ENCODE measurements at places on chromosomes 1 and 21.

DNA sequence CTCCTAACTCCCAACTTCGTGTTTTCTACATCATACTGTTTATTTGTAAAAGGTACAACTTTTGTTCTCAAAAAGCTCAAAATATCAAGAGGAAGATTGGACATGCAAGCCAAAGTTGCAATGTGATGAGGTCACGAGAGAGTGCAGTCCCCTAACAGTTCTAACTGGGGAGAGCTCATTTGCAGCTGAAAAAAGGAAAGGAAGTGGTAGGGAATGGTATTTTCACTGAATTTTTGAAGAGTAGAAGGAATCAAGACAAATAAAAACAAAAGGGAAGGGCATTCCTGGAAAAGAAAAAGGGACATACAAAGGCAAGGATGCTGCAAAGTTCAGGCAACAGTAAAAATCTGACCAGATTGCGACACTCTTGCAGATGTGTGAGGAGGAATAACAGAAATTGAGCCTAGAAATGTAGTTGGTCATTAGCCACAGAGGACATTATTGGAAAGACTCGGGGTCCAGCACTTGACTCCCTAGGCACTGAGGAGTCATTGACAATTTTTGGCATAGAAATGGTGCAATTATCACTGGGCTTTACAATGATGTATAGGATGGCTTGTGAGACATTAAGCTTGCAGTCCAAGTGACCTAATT, 67.9 kb downstream of the TBX15 start:
- no peak for DNase-seq

DNA sequence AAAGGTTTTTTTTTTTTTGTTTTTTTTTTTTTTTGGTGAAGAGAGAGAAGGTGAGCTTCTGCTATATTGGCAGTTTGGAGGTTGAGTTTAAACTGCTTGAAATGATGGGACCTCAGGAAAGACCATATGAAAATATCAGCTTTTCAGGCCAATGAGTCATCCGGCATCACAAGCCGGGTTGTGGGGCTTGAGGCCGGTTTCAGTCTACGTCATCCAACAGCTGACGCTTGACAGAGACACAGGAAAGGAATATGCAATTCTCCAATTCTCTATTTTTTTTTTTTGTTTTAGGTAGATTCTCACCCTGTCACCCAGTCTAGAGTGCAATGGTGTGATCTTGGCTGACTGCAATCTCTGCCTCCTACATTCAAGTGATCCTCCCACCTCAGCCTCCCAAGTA, 52.4 kb downstream of the KCNJ6 start:
- no peak for DNase-seq

DNA sequence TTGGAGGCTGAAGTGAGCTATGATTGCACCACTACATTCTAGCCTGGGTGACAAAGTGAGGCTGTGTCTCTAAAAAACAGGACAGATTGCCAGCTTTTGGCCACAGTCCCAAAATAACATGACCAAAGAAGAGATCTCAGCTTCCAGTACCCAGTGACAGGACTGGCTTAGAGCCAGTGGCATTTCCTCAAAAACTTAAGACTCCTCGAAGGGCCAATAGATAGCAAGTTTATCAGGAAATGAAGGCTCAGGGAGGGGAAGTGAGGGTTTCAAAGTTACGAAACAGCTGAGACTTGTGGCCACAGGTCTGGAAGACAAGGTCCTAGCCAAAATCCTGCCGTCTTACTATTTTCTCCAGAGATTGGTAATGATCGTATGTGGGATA, 6.3 kb upstream of the TMEM39B start:
- no peak for DNase-seq

DNA sequence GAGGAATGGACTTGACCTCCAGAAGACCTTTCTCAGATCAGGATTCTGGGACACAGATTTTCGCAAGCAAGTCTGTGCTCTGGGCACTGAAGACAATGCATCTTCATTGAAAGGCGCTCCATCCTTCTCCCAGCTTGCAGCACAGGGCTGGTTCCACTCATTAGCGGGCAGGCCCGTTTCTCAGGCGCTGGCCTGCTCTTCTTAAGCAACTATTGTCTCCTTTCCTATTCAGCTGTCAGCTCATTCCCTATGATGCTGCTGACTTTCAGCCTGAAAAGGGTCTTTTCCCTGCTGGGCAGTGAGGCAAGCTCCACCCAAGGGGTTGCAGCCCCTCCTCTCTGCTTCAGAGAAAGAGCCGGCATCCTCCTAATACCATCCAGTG, 91.9 kb upstream of the PLXNA2 start:
- no peak for DNase-seq

GRCh38 chr1:171221665-171222591, 26.4 kb upstream of the FMO1 start:
- no peak for DNase-seq

- no peak for DNase-seq
Measured at GRCh38 chr21:41961282-41961701, 7.5 kb upstream of the C2CD2 start.

DNA sequence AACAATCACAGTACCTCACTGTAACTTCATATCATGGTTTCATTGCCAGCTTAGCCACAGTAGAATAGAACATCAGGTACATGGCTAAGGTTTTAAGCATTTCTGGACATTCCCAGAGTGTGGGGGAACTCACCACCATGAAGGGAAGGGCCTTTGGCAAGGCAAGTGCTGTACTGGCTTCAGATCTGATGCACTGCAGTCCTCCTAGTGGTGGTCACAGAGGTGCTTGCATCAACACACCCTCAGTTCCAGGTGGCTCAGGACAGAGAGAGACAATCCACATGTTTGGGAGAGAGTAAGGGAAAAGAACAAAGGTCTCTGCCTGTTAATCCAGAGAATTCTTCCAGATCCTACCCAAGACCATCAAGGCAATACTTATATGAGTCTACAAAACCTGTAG, 528.4 kb upstream of the RGS18 start:
- DNase-seq = no peak

- DNase-seq = no peak
Measured at GRCh38 chr1:116988248-116988647, 13.3 kb upstream of the CD101 start.

DNA sequence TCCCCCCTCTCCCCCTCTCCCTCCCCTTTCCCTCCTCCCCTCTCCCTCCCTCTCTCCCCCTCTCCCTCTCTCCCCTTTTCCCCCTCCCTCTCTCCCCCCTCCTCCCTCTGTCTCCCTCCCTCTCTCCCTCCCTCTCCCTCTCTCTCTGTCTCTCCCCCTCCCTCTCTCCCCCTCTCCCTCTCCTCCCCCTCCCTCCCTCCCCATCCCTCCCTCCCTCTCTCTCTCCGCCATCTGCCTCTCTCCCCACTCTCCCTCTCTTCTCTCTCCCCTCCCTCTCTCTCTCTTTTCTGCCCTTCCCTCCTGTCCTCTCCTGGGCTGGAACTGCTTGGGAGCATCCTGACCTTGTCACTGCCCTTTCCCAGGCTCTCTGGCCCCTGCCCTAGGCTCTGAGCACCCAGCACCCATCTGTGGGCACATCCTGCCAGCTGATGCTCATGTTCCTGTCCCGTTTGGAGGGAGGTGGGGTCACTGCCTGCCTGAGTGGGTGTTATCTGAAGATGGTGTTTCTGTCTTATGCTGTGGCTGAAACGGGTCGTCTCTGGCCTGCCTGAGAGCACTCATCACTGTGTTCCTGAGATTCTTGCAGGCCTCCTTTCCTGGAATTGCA, 10.8 kb downstream of the FTCD start:
- peak; percentile 51 for DNase-seq

- DNase-seq = no peak
Measured at GRCh38 chr1:107512836-107513235, 372.0 kb downstream of the NTNG1 start.

- DNase-seq = no peak
Measured at GRCh38 chr1:35264871-35265270, 3.6 kb upstream of the ZMYM4 start.

GRCh38 chr1:204924013-204924759, 53.5 kb downstream of the NFASC start:
- no peak for DNase-seq

DNA sequence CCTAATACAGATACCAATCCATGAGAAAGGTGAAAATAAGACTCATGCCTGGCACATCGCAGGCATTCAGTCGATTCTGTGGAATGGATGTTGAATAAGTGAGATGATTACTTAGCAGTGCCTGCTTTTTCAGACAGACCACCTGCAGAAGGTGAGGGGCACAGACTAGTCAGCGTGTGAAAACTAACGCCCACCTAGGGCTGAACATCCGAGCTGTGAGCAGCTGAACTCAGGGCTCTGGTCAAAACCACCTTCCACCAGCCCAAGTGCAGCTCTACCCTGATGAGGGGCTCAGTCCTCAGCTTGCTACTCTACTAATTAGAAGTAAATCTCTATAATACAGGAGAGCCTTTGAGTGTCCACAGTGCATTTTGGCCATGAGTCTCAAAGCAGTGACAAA, 32.5 kb downstream of the LMX1A start:
- DNase-seq = no peak

DNA sequence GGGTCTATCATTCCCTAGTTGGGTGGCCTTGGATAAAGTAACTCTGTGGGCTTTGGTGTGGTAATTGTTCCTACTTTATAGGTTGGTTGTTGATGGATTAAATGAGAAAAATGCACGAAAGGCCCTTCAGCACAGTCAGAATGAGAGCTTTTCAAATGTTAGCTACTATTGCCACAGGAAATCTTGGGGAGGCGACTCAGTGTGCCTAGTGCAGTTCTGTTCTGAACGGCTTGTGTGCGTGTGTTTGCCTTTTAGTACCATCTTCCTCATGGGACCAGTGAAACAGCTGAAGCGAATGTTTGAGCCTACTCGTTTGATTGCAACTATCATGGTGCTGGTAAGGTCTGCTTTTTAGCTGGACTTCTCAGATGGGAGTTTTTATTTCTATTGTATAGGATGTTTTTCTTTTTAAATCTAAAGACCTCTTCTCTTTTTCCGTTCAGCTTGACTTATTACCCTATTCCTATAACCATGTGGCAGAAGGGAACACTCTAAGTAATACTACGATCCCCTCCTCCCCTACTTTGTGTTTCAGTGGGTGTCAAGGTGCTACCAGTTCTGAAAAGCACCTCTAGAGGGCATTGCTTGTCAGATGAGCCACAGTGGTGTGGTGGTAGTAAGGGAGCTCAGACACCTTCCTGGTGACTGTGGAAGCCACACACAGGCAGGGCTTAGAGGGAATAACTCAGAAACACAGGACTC, 9.2 kb downstream of the SFT2D2 start:
- peak; percentile 50 for DNase-seq

GRCh38 chr1:74571891-74572290, 59.5 kb upstream of the LRRC53 start:
- no peak for DNase-seq

DNA sequence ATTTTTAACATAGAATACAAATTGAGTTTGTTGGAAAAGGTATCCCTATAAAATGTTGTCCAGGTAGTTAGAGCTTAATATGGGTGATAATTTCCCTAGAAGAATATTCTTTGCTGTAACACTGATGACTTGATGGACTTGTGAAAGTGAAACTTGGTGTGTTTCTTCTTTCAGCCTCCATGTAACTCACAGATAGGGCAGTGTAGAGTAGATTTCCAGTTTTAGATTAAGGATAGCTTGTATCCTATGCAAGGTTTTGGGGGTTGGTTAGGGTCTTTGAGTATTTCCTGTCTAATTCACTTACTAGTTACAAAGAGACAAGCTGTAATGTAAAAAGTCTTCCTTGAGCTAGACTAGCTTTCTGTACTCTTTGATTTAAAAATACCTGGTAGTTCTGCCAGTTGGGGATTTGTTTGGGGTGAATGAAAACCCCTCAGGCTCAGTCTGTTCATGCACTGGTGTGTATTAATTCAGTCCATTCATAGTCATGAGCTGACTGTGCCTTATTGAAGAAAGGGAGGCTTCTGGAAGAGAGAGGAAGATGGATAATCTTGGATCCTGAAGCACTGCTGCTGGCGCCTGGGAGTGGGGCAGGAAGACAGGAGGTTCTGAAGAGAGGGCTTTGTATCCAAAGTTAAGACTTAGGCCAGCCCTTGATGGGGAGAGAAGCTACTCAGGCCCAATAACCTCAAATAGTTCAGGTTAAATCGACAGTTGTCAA, 83.6 kb downstream of the CAMTA1 start:
- no peak for DNase-seq

DNA sequence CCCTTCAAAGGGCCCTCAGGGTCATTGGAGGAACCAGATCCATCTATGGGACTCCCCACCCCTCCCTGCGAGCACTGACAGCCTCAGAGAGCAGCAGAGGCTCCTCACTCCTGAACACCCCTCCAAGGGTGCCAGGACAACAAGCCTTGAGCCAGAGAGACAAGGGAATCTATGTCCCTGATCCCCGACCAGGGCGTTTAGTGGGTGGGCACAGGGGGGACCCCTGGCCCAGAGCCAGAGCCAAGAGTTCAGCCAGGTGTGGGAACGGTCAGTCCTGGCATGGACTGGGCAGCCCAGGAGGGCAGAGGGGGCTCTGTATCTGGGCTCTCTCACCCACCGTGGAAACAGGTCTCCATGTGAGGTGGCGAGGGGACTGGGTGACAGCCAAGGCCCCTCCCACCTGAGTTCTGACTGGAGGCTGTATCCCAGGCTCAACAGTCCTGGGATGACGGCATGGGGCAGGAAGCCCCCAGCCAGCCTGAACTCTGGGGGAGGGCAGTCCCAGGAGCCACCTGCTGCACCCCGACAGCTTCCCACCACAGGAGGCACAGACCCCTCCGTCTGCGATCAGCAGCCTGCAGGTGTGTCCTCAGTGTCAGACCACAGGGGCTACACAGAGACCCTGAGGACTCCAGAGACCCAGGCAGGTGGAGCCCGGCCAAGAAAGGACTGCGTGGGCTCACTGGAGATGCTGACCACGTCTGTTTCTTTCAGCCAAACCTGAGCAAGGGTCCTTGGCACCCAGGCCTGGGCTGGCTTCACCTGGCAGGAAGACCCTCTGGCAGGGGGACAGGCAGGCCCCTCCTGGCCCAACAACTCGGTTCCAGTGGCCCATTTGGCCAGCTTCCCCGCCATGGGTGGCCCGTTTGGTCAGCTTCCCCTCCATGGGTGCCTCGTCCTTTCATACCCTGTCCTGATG, 11.2 kb upstream of the SRARP start:
- DNase-seq = no peak

GRCh38 chr1:108557296-108557695, 2.6 kb upstream of the EEIG2 start:
- no peak for DNase-seq

DNA sequence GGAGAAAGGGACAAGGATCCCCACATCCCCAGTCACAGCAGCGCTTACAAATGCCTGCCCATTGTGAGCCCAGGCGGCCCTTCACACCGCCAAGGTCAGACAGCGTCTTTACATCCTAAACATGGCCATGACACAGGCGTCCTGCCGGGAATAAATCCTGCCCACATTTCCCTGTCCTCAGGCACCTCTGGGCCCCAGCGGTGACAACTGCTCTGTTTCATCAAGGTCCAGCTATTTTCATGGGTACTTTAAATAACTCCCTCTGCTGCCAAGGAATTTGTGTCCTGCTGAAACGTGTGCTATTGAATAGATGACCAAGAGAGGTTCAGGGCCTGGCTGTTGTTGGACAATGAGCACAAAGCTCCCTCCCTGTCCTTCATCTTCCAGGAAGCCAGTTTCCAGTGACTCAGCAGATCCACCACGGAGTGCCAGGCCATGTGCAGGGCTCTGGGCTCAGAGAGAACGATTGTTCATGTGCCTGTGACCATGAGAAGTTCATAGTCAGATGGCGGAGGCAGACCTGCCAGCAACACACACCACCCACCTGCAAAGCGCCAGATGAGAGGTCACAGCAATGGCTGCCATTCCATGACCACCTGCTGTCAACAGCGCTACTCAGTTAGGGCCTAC, 195.8 kb downstream of the MATN1 start:
- no peak for DNase-seq

GRCh38 chr1:157659576-157660247, 40.9 kb downstream of the FCRL3 start:
- no peak for DNase-seq
